ENCODE measurements at places on chromosomes 1 and 21.

DNA sequence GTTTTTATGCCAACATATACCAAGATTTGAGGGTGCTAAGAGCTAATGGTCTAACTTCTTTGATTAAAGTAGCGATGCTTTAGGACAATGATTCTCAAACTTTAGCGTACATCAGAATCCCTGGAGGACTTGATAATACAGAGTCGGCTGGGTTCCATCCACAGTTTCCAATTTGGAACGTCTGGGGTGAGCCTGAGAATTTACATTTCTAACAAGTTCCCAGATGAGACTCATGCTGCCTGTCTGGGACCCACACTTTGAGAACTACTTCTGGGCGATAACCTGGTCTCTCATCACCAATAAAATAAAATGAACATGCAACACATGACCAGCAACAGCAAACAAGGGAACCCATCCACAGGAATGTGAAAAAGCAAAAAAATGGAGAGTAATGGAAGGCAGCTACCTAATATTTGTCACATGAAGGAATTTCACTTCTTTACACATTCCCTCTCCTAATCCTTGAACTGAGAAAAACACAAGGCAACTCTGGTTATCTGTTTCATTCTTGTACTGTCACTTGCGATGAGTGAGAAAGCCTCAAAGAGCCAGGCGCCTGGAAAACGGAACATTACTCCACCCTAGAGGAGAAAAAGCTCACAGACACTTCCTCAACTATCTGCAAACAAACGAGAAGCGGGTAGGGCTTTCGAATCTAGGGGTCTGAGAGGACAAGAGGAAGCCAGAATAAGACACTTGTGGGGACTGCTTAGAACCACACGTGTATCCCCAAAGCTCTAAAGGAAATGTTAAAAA, 14.0 kb downstream of the HSF2BP start:
- no peak for DNase-seq

GRCh38 chr1:84991097-84991920, 5.6 kb downstream of the MCOLN2 start:
- no peak for DNase-seq

- no peak for DNase-seq
Observed at GRCh38 chr1:6788946-6789345, 3.7 kb downstream of the CAMTA1 start.

DNA sequence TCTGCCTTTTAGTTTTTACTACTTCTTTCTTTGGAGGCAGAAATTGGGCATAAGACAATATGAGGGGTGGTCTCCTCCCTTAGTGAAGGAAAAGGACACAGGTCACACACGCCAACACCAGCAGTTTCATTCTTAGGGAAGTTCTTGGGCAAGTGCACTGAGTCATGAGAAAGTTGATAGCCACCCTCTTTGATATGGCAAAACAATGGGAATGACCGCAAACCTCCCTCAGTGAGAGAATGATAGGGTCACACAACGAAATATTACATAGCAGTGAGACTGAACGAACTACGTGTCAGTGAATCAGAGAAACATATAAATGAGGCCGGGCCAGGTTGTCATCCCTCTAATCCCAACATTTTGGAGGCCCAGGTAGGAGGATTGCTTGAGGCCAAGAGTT, 20.0 kb downstream of the IL6R start:
- no peak for DNase-seq

- DNase-seq: no peak
Observed at GRCh38 chr1:30159015-30159414, 564.4 kb downstream of the MATN1 start.

GRCh38 chr1:93324486-93325464, 20.9 kb upstream of the DR1 start:
- DNase-seq: no peak

GRCh38 chr1:69827732-69828131, 260.0 kb downstream of the LRRC7 start:
- DNase-seq: no peak

GRCh38 chr1:54387419-54387818, 18.8 kb downstream of the SSBP3 start:
- no peak for DNase-seq

DNA sequence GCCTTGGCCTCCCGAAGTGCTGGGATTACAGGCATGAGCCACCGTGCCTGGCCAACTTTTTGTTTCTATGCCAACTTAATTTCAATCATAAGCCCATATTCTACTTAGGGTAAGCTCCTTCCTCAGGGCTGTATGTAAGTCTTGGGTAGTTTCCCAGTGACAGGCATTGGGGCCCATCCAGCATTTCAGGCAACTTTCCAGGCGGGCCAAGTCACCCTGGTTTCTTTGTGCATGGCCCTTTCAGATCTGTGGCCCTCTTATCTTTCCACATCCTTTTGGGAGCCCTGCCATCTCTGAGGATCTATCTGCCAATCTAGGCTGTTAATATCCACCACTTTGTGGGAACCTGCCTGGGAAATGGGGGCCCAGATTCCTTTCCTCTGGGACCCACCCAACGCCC, 58.7 kb downstream of the TNN start:
- no peak for DNase-seq

DNA sequence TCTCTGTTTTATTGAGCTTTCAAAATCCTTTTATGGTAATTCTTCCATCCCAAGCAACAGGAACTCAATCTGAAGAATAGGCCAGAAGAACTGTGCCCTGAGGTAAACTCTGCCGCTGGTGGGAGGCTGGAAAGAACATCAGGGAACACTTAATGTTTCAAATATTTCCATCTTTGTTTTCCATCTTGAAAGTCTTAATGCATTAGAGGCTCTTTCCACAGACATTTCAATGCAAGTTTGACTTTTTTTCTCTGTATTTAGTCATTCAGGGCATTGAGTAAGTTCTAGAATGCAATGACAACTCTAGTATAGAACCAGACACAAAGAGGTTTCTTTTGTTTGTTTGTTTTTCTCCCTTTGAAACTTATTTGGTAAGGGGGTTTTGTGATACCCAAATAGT, 61.5 kb downstream of the KIAA0040 start:
- no peak for DNase-seq

DNA sequence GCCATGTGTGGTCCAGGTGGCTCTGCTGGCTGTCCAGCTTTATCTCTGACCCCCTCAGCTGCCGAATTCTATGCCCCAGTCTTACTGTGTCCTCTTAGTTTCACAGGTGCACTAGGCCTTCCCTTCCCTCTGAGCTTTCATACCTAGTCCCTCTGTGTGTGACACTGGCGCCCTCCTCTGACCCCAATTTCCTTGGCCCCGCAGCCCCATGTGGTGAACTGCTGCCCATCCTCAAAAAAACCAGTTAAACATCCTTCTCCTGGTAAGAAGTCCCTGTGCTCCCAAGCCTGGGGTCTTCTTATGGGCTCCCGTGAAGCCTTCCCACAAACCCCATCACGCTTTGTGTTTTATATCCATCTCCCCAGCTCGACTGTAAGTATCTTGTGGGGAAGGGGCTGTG, 93.9 kb upstream of the TSPAN2 start:
- no peak for DNase-seq

GRCh38 chr1:91273875-91274274, 130.8 kb downstream of the HFM1 start:
- DNase-seq: no peak

GRCh38 chr1:18175051-18175450, 67.5 kb downstream of the IGSF21 start:
- no peak for DNase-seq

DNA sequence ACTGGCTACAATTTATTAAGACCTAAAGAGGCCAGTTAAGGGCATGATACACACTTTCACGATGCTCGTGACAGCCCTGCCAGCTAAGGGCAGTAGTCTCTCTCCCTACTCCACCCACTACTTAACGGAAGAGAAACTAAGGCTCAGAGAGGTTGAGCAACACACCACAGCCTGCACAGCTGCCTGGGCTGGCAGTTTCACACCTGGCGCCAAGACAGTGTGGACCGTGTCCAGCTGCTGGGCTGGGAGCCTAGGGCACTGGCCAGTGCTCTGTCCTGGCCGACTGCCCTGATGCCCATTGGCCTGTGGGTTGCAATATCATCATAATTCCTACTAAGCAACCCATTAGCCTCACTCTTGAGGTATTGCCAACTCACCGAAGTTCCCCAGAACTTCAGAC, 27.6 kb downstream of the TENT5C start:
- no peak for DNase-seq

- DNase-seq: no peak
Observed at GRCh38 chr1:161096015-161096414, 2.1 kb upstream of the KLHDC9 start.

DNA sequence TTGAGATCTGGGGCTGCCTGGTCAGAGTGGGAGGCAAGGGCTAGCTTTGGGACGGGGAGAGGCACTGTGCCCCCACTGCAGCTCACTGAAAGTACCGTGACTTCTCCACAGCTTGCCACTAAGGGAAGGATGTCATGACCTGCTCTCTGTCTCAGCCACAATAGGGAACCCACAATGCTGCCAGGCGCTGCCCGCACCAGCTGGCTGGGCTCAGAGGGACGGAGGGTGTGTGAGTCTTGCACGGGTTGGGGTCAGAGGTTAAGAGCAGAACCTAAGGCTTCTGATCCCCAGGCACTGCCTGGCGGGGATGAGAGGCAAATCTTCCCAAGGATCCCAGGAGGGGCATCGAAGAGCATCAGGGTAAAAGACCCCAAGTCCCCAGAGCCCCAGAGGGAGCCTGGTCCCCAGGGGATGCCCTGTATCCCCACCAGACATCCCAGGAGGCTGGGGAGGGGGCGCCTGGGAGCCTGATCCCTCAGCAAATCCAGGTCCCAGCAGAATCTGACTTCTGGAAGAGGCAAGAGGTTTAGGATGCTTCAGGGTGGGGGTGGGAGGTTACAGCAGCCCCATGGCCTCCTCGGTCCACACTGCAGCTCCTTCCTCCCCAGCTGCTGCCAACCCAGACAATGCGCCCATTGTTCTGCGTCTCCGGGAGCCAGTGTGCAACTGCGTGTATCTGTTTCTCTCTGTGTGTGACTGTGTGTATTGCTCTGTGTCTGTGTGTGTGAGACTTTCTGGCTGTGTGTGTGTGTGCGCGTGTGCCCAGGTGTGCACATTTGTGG, 2.0 kb upstream of the MARCKSL1 start:
- DNase-seq: no peak

DNA sequence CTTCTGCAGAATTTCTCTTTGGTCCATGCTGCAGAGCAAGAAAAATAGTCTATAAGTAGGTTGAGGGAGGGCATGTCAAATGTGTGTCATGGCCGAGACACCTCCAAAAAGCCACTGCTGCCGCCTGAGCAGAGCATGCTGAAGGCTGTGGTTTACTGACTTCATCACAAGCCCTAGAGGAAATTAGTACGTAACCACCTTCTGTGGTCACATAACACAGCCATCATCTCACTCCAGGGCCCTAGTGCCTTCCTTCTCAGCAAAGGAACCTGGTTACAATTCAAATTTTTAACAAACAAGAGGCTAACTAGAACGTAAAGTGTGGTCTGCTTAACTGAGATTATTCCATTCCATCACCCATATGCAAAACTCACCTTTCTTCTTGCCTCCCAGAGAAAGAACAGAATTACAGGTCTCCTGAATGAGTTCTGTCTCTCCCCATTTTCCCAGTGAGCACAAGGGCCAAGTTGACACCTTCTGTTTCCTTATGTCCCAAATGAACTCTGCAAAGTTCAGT, at the start of gene PTPN22:
Gene PTPN22, minus strand, starts transcription at position 116 of the 517 bp plus-strand sequence.
- DNase-seq: peak; percentile 65

DNA sequence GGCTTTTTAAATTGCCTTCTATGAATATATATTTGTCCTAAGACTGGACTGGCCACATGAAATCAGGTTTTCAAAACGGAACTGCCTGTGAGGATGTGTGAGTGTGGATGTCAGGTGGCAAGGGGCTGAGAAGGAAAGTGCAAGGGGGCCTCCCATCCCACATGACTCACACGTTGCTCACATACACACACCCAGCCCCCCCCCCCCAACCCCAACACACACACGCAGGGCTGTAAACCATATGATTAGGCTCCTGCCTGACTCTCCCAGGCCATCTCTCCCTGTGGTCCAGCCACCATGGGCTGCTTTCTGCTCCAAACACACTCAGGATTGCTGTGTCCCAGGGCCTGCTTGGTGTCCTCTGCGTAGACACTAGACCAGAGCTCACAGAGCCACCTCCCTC, 22.4 kb downstream of the DEGS1 start:
- no peak for DNase-seq

GRCh38 chr21:32712043-32712442, 15.8 kb downstream of the SYNJ1 start:
- DNase-seq: no peak

- DNase-seq: no peak
Observed at GRCh38 chr1:4355839-4356238, 298.6 kb upstream of the AJAP1 start.

GRCh38 chr1:34619256-34619655, 135.6 kb upstream of the GJB5 start:
- DNase-seq: no peak

DNA sequence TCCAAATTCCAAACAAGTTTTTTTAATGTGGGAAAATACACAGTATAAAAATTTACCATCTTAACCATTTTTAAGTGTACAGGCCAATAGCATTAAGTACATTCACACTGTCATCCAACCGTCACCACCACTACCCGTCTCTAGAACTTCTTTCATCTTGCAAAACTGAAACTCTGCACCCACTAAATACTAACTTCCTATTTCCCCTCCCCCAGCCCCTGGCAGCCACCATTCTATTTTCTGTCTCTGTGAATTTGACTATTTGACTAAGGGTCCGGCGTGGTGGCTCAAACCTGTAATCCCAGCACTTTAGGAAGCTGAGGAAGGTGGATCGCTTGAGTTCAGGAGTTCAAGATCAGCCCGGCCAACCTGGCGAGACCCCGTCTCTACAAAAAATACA, 36.1 kb downstream of the CLSTN1 start:
- peak; percentile 20 for DNase-seq

GRCh38 chr1:111139324-111139955, 453 bp downstream of the DRAM2 start:
- DNase-seq: no peak

DNA sequence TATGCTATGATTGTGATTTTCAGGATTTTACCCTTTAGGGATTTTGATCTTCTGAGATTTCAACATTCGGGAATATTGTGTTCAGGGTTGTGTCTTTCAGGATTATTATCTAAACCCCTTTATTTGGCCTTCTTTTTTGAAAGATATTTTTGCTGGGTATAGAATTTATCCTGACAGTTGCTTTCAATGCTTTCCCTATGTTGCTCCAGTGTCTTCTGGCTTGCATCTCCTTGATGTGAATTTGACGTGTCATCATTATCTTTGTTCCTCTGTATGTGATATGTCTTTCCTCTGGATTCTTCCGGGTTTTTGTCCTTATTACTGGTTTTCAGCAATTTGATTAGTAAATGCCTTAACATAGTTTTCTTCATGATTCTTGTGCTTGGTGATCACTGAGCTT, 25.9 kb upstream of the RIPK4 start:
- DNase-seq: no peak

- no peak for DNase-seq
Observed at GRCh38 chr1:246971090-246971721, 36.7 kb downstream of the ZNF695 start.

- DNase-seq: no peak
Observed at GRCh38 chr21:43912910-43913309, 47.9 kb downstream of the AGPAT3 start.
